ENCODE measurements at places on chromosomes 13 and 19.

- DNase-seq: no peak
Measured at GRCh38 chr13:70630247-70630646, 522.0 kb upstream of the KLHL1 start.

GRCh38 chr19:55526216-55527196 lies 10.4 kb downstream of the SBK2 start:
- no peak for DNase-seq

DNA sequence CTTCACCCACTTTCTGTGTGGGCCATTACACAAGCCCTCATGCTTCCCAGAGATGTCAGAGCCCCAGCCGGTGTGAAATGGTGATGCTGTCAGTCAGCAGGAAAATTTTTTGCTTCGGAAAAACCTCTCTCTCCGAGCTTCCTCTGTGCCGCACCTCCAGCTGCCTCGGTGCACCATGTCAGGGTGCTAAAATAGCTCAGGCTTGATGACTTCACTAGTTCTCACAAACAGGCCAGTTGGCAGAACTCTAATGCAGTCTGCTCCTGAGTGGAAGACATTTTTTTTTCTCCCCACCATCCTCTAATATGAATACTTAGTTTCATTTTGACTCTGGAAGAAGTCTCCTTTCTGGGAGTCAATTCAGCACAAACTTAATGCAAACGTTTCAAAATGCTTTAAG lies 71.3 kb downstream of the KLF12 start:
- DNase-seq: peak; percentile 87

DNA sequence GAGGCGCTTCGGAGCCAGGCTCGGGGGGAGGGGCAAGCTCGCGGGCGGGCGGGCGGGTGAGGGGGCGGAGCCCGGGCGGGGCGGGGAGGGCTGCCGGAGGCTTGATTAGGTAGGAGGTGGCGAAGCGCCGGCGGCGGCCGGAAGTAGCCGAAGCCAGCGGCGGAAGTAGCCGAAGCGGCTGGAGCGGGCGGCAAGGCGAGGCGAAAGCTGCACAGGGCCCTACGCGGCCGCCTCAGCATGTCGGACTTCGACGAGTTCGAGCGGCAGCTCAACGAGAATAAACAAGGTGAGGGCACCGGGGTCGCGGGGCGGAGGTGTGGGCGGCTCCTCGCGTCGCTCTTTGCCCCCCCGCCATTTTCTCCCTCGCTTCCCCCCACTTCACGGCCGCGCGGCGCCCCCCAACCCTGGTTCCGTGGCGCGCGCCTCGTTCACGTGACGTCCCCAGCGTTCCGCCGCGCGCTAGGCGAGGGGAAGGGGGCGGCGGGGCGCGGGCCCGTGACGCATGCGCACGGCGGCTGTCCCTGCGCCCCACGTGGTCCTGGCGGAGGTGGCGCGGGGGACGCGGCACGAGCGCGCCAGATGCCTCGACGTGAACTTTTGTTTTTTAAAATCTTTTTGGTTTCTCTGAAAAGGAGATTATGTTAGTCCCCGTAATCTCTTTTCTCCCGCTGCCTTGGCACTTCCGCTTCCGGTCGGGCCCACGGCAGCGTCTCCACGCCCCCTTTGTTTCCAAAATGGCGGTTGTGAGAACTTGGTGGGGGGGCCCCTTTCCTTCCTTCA lies at the start of gene U2AF2:
Gene U2AF2, plus strand, starts transcription at position 168 of the 780 bp plus-strand sequence. Its CDS starts 70 bp downstream, at position 238.
- peak; percentile 92 for DNase-seq

DNA sequence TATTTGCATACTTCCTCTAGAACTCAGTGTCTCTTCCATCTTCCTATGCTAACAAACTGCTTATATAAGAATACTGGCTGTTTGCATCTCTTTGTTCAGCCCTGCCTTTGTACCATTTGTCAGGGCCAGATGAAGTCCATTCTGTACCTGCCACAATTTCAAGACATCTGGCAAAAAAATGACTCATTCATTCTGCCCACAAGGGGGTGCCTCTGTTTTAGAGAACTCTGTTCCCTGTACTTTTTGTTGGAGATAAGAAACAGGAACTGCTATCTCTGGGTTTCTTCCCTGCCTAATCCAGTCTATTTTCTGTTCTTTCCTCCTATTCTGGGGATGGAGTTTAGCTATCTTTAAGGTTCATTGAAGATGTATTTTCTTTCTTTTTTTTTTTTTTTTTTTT lies 23.0 kb downstream of the ZNF568 start:
- DNase-seq: peak; percentile 17

- DNase-seq: no peak
Measured at GRCh38 chr13:29922281-29922821, 71.9 kb upstream of the UBL3 start.

DNA sequence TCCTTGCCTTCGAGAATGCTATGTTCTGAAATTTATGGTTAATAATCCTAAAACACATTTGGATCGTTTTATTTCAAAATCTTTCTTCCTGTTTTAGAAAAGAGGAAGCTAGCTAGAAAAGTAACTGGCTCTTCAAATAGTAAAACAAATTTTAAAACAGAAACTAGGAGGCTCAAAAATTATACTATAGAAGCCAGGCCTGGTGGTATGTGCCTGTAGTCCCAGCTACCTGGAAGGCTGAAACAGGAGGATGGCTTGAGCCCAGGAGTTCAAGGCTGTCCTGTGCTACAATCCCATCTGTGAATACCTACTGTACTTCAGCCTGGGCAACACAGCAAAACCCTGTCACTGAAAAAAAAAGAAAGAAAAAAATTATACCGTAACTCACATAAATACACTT lies 57.9 kb downstream of the ELF1 start:
- peak; percentile 55 for DNase-seq

GRCh38 chr13:36430247-36431203 lies 1.8 kb upstream of the CCNA1 start:
- DNase-seq: no peak

DNA sequence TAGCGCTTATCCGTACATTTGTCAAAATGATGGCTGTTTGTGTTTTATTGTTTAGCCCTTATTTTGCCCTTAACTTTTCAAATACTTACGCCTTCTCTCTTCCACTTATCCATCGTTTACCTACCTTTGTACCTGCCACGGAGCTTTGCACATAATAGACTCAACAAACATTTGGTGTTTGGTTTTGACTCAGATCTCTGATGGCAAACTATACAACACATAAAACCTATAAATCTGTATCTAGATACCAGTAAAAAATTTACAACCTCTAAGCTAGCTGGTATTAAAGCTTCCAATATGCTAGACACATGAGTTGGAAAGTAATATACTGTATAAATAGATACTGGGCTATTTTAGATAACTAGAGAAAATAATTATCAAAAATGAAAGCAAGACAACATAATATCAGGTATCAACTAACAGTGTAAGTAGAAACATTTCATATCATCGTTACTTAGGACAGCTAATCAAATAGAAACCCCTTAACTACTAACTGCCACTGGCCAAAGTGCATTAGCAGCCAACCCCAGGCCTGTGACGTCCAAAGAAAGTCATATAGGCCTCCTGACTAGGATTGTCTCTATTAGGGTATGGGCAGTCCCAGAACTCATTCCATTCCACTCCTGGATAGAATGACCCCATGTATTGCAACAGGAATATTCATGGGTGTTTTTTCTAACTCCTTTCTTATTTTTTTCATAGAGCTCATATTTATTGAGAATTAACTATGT lies 53.8 kb downstream of the KCTD12 start:
- no peak for DNase-seq

DNA sequence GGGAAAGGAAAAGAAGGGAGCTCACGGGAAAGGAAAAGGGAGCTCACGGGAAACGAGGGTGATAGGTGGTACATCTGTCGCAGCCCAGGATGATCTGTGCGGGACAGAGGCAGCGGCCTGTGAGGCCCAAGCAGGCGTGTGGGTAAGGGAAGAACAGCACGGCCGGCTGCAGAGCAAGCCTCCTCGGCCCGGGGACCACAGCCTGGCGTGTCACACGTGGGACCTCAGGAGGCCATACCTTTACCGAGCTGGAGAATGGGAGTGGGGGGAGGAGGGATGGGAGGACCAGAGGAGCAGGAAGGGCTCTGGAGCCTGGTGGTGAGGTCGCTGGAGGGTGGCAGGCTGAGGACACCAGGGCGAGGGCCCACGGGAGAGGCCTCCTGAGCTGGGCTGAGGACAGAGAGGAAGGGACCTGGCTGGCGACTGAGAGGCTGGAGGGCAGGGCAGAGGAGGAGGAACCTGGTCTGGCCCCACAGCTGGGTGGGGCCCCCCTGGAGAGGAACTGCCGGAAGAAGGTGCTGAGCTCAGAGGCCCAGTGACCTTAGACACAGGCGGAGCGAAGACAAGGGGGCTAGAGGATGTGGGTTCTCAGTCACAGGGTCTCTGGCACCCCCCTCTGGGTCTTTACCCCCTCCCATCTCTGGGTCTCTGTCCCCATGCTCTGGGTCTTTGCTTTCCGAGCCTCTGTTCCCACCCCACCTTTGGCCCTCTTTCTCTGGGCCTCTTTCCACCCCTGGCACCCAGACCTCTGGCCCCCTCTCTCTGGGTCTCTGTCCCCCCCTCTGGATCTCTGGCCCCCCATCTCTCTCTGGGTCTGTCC lies 2.9 kb upstream of the FTL start:
- peak; percentile 83 for DNase-seq

DNA sequence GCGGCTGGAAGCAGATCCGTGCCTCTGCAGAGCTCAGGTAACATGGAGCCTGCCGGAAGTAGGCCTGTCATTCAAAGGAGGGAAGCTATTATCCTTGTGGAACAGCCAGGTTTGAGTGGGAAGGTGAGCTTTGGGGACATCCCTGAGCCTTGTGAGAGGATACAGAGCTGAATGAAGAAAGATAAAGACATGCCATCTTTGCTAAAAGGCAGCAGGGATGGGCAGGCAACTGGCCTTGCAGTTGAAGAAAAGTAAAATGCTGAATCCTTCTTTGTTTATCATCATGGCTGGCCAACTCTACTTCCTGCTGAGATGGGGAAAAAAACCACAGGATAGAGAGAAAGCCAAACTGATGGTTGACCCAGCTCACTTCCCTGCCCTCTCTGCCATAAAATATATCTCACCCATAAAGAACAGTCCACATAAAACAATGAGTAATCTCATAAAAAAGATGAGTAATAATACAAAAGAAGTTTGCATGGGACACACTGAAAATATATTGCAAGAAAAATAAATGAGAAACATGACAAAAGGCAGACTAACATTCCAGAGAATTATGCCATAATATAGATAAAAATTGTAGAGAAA lies 226.3 kb downstream of the DLEU7 start:
- no peak for DNase-seq

- no peak for DNase-seq
Measured at GRCh38 chr19:5823579-5824281, 15.8 kb downstream of the FUT6 start.

GRCh38 chr19:16627928-16628182 lies 149 bp downstream of the MED26 start:
- no peak for DNase-seq

DNA sequence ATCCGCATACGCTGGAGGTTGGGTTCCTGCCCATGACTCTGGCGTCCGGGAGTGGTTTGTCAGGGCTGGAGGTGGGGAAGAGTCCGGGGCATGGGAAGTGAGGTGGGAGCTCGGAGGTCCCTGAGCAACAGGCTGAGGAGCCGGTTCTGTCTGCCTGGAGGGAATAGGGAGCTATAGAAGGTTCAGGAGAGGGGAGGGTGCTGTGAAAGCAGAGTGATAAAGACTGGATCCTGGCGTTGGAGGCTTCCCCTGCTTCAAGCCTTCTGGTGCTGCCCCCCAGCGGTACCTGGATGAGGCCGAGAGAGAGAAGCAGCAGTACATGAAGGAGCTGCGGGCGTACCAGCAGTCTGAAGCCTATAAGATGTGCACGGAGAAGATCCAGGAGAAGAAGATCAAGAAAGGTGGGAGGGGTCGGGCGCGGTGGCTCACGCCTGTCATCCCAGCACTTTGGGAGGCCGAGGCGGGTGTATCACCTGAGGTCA lies 2.6 kb downstream of the HMG20B start:
- DNase-seq: peak; percentile 75

GRCh38 chr13:113879017-113879416 lies 15.1 kb upstream of the GAS6 start:
- DNase-seq: no peak

DNA sequence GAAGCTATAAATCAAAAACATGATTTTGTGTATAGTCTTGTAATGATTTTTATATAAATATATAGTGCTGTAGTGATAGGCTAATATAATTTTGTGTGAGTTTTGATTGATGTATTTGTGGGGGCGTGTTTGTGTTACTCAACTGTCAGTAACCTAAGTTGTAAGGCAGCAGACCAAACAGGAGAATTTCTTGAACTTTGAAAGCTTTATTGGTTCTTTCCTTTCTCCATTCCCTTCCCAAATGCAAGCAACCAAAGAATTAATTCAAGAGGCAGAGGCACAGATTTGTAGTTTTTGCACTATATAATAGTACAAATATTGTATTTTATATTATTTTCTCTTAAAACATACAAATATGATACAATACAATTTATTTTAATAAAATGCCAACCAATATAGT lies 109.6 kb downstream of the FLT1 start:
- DNase-seq: no peak

- DNase-seq: no peak
Measured at GRCh38 chr19:6041991-6042481, 64.1 kb upstream of the RANBP3 start.

DNA sequence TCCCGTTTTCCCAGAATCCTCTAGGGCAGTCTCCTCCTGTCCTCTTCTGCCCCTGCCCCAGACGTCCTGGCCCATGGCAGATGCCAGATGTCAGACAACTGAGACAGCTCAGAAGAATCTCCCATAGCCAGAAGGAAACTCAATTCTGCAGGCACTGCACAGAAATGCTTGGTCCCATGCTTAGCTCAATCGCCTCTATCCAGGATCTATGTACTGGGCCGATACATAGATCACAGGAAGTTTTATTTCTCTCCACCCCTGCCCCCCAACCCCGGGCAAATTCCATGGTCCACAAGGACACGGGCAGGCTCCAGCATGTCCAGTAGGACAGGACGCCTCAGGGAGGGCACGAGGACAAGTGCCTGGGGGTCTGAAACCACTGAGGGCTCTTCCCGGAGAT lies 4.8 kb downstream of the MBD3 start:
- DNase-seq: no peak

GRCh38 chr13:49652355-49653305 lies 24.3 kb downstream of the ARL11 start:
- DNase-seq: peak; percentile 75

DNA sequence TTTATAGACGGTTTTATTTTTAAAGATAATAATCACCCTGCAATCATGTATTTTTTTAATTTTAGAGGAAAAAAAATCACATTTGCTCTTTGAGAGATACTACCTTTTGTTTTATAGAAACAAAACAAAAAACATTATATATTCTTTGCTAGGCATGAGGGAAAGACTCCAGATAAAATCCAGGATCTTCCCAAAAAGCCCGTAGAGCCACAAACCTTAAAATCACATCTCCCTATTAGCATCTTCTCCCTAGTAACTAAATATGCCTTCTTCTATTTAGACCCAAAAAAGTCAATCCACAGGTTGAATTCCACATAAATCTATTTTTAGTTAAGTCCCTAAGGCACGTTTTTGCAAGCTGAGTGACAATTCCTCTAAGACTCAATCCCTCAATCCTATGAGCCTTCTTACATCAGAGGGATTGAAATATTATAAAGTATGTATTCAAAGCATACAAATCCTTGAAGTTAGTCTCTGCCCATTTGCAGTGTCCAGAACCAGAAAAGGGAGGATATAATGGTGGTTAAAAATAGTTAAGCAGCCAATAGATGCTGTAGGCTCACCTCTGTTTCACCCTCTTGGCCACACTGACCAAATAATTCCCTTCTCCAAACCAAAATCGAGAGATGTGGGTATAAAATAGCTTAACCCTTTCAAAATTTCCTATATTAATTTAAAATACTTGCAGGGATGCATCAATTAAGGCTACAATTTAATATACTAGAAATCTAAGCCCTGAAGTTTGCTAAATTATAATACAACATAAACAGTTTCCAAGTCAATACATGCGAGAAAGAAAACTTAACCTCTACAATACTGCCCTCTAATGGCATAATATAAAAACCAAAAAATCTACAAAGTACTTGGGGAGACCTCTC lies 64.0 kb downstream of the SERP2 start:
- peak; percentile 81 for DNase-seq

Data from NAMALWA (cell line).